Activated CD4-positive, alpha-beta memory T cell treated with anti-CD3 and anti-CD28 coated beads, Interleukin-2, amount 10 ng/mL, durations not matched to agents 7 days and 5 days (primary cell): ENCODE measurements at places on chromosomes 6 and 20. TPM values are rescaled to one million over a fixed set of nuclear protein-coding genes. Genes with fewer than 3 reads are reported as not detected.

The EYA2 gene
- 0.28 TPM for total RNA-seq

The SCUBE3 gene
- total RNA-seq, result not detected

The GTSF1L gene
- not detected for total RNA-seq

The SLC2A4RG gene
- 88.3 TPM for total RNA-seq

The CPNE1 gene
- 239 TPM for total RNA-seq

The METTL24 gene
- total RNA-seq, result not detected

- no peak overlapping the region for H3K27ac ChIP-seq
- H3K36me3 ChIP-seq, result no peaks in the 10 kb centered on the region
These were observed 296.4 kb upstream of the CDH4 start for GRCh38 chr20:60955706-60956105.

GRCh38 chr6:170234419-170234818, 56.5 kb downstream of the DLL1 start:
- H3K4me1 ChIP-seq, result no peaks in the 10 kb centered on the region
- H3K4me3 ChIP-seq, result no peak overlapping the region
- H3K36me3 ChIP-seq, result no peaks in the 10 kb centered on the region

GRCh38 chr6:113634352-113635163, 222.6 kb upstream of the MARCKS start:
- H3K4me3 ChIP-seq, result no peak overlapping the region
- H3K36me3 ChIP-seq, result no peaks in the 10 kb centered on the region
- H3K27ac ChIP-seq, result no peak overlapping the region
- DNase-seq, result no peak
- H3K4me1 ChIP-seq, result peaks cover 20% of the 10 kb centered on the region

DNA sequence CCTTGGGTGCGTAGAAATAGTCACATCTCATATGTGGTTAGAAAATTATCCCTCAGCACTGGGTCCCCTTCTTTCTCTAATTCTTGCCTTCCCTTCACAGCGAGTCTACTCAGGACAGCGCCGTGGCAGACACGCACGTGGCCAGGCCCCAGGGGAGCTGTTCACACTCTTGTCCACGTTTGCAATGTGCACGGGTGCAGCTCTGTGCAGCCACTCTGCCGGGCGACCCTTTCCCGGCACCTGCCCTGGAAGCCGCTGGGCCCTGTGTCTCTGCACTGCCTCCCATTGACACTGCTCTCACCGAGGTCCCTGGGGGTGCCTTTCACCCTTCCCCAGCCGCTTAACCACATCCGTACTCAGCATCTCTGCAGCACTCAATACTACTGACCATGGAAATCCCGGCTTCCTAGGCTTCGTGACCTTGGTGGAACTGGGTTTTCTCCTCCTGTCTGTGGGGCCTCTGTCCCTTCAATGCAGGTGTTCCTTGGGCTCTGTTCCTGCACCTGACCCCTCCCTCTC, 104.9 kb downstream of the DACT2 start:
- no peak overlapping the region for H3K27ac ChIP-seq

GRCh38 chr20:63681609-63682142, 14.8 kb upstream of the TNFRSF6B start:
- H3K4me1 ChIP-seq, result peaks cover 12% of the 10 kb centered on the region
- H3K27ac ChIP-seq, result no peak overlapping the region
- DNase-seq, result no peak
- H3K27me3 ChIP-seq, result no peaks in the 10 kb centered on the region
- H3K4me3 ChIP-seq, result no peak overlapping the region

DNA sequence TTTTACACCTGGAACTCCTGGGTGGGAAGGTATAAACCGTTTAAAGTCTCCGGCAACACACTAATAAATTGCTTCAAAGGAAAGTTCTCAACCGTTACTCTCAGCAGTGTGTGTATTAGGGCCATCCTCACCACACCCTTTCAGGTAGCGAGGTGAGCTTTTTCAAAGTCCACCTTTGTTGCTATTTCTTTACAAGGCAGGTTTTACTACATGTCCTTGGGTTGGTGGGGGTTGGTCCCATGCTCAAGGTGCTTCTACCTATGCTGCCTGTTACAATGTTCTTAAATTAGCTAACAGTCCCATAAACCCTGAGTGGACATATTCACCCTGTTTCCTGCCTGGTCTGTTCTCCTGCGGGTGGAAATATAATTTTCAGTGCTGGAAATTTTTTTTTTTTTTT, 13.2 kb upstream of the OSER1 start:
- H3K4me1 ChIP-seq, result peaks cover 13% of the 10 kb centered on the region
- no peak overlapping the region for H3K4me3 ChIP-seq
- no peak for DNase-seq
- no peak overlapping the region for H3K27ac ChIP-seq

GRCh38 chr6:17712576-17712975, 5.9 kb upstream of the NUP153 start:
- H3K4me1 ChIP-seq, result peaks cover 28% of the 10 kb centered on the region
- H3K4me3 ChIP-seq, result no peak overlapping the region
- no peak for DNase-seq
- no peak overlapping the region for H3K27ac ChIP-seq
- peaks cover 13% of the 10 kb centered on the region for H3K36me3 ChIP-seq
- H3K27me3 ChIP-seq, result no peaks in the 10 kb centered on the region

- DNase-seq, result no peak
- H3K4me3 ChIP-seq, result no peak overlapping the region
- H3K36me3 ChIP-seq, result peaks cover 22% of the 10 kb centered on the region
- H3K27ac ChIP-seq, result no peak overlapping the region
- peaks cover 9% of the 10 kb centered on the region for H3K4me1 ChIP-seq
These were observed 21.9 kb downstream of the FBXL4 start for GRCh38 chr6:98925831-98926230.

DNA sequence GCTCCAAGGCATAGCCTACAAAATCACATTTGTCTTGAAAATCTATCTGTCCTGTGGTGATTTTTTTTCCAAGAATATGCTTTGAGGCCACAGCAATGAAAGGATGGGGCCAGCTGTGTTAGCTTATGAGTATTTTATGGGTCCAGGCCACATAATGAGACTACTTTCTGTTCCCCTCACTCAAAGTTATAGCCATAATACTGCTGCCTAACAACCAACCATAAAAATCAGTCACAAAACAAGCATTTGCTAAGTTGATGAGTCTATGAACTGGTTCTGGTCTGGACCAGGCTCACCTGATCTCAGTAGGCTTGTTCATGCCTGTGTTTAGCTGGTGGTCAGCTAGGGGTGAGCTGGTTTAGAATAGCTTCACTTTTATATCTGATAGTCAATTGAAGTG, 192.5 kb upstream of the PLCB4 start:
- no peak overlapping the region for H3K4me3 ChIP-seq
- no peak overlapping the region for H3K27ac ChIP-seq
- H3K27me3 ChIP-seq, result no peaks in the 10 kb centered on the region
- no peaks in the 10 kb centered on the region for H3K36me3 ChIP-seq
- H3K4me1 ChIP-seq, result no peaks in the 10 kb centered on the region
- DNase-seq, result no peak
